GOT3 (cell line): ENCODE measurements at places on chromosomes 3 and 15.

- DNase-seq, result no peak
These were observed 276.0 kb downstream of the MFSD1 start for GRCh38 chr3:159077860-159078259.

- no peak for DNase-seq
These were observed 13.6 kb downstream of the ACKR2 start for GRCh38 chr3:42822828-42823227.

GRCh38 chr3:63351159-63352007, 73.3 kb downstream of the SYNPR start:
- no peak for DNase-seq

- no peak for DNase-seq
These were observed 9.8 kb downstream of the SLC6A1 start for GRCh38 chr3:11002371-11002807.

- no peak for DNase-seq
These were observed 7.9 kb upstream of the SRP14 start for GRCh38 chr15:40046721-40047414.

GRCh38 chr3:1348547-1348946, 255.7 kb downstream of the CNTN6 start:
- no peak for DNase-seq

GRCh38 chr3:152839511-152839910, 4.6 kb downstream of the P2RY1 start:
- DNase-seq, result no peak

GRCh38 chr3:108488631-108489030, 21.8 kb downstream of the MYH15 start:
- DNase-seq, result no peak

DNA sequence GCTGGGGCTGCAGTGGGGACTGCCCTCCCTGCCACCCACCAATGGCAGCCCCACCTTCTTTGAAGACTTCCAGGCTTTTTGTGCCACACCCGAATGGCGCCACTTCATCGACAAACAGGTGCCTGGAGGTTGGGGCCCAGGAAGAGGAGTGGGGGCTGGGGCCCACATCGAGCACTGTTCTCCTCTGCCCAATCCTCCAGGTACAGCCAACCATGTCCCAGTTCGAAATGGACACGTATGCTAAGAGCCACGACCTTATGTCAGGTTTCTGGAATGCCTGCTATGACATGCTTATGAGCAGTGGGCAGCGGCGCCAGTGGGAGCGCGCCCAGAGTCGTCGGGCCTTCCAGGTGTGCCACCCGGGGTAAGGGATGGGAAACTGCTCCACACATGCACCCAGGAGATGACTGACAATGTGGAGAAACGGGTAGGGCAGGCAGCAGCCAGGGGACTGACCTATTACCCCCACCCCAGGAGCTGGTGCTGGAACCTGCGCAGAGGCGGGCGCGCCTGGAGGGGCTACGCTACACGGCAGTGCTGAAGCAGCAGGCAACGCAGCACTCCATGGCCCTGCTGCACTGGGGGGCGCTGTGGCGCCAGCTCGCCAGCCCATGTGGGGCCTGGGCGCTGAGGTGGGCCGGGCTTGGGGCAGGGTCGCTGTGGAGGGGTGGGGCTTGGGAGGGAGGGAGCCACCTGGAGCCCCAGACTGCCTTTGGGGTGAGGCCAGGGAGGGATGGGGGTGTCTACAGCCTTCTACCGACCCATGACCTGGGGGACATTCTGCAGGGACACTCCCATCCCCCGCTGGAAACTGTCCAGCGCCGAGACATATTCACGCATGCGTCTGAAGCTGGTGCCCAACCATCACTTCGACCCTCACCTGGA, 22.9 kb downstream of the NBEAL2 start:
- no peak for DNase-seq

GRCh38 chr15:57440799-57441198, 64.5 kb downstream of the CGNL1 start:
- DNase-seq, result no peak

- DNase-seq, result no peak
These were observed 7.1 kb upstream of the PSMD2 start for GRCh38 chr3:184291738-184292445.

DNA sequence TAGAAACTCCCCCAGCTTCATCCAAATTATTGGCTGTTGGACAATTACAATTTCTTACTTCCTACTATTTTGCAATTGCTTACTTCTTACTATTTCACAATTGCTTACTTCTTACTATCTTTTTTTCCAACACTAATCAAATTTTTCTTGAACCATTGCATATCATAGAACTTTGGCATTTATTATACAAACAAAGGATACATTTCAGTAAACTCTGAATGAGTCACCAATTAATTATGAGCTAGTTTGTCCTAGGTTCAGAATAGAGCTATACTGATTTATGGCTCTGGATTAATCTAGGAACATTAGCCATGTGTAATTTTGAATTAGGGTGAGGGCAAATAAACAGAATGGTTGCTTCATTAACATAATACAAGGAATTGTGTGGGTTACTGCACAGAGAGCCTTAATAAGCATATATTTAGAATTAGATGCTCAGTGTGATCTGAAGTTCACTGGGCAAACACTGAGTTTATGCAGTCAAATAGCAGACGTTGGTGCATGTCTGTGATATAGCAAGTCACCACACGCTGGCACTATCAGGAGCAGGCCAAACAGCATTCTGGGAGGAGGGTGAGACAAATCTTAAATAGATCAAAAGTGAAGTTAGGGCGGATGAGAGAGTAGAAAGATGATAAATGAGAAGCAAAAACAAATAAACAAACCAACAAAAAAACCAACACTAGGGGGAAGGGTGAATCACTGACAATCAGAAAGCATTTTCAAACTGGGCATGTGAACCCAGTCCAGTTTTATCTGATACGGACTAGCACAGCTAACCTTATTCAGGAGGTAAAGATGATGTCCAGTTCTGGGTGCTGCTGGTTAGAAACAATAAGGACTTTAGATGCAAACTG, 21.5 kb downstream of the GABRR3 start:
- DNase-seq, result no peak

DNA sequence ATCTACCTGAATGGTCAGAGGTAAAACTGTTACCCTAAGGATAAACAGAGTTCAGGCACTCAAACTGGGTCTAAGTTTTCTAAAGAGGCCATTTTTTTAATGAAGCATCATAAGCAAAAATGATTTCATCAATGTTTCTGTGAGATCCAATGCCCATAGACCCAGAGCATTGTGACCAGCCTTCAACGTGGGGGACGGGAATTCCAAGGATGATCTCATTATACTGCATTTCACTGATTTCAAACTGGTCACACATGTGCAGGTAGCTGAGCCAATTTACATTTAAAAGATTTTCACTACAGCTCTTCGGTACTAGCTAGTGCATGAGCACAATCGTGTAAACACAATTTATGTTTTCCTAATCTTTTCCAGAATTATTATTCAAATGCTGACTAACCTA, 472.9 kb downstream of the DIPK2A start:
- no peak for DNase-seq

- no peak for DNase-seq
These were observed 149.1 kb downstream of the UACA start for GRCh38 chr15:70614221-70614620.

DNA sequence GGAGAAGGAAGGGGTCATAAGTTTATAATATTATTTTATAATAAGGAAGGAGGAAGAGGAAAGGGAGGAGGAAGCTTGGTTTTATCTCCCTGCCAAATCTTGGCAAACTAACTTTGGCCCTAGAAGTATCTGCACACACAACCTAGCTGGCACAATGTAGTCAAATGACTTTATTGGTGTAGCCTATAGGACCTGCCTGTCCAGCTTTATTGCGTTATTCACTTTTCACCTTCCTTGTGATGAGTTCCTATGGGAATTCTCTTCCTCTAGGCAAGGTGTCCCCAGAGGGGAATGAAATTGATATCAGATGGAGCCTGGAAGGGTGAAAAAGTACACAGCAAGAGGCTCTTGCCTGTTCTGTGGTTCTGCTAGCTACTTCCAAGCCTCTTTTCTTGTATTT, 111.2 kb upstream of the SLC25A36 start:
- no peak for DNase-seq

DNA sequence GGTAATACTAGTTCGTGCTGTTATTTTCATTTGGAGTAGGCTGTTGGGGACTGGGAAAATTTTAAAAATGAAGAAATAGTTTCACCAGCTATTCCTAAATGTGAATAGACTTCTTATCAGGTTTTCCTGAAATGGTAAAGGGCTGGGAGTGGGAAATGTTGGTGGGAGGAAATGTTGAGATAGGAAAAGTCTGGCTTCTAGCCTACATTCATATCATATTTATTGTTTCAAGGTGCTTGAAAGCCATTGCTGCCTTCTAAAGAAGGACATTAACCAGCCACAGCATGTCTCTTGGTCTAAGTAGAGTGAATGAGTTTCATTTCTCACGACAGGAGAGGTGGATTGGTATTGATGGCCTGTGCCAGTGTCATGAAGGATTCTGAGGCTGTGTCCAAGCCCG, 197.1 kb upstream of the BHLHE40 start:
- DNase-seq, result no peak

DNA sequence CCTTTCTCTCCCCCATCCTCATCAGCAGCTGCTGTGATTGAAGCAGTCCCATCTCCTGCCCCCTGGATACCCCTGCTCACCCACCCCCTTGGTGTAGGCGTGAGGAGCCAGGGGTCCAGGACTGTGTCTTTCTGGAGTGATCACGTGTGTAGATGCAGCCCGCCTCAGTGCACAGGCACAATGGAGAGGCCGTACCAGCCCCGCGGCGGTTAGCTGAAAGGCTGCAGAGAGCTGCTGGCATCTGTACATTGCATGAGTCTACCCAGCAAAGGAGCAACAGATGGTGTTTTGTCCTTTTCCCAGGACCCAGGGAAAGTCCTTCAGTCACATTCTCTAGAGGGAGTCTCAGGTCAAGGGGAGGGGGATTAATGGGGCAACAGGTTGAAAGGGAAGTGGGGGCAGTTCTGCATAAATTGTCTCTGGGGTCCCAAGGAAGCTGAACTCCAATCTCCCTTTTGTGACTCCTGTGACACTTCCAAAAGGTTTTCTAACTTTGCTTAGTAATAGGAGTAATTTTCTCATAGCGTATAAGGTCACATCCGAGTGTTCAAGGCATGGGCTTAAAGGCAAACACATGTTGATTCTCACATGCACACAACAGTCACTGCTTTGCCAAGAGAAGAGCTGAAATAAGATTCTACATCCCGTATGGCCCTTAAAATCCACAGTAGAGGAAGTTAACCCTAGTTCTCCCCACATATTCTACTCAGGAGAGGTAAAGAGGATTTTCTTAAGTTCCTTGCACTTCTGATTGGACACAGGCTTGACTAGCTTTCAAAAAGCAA, 7.1 kb downstream of the CSPG5 start:
- no peak for DNase-seq

DNA sequence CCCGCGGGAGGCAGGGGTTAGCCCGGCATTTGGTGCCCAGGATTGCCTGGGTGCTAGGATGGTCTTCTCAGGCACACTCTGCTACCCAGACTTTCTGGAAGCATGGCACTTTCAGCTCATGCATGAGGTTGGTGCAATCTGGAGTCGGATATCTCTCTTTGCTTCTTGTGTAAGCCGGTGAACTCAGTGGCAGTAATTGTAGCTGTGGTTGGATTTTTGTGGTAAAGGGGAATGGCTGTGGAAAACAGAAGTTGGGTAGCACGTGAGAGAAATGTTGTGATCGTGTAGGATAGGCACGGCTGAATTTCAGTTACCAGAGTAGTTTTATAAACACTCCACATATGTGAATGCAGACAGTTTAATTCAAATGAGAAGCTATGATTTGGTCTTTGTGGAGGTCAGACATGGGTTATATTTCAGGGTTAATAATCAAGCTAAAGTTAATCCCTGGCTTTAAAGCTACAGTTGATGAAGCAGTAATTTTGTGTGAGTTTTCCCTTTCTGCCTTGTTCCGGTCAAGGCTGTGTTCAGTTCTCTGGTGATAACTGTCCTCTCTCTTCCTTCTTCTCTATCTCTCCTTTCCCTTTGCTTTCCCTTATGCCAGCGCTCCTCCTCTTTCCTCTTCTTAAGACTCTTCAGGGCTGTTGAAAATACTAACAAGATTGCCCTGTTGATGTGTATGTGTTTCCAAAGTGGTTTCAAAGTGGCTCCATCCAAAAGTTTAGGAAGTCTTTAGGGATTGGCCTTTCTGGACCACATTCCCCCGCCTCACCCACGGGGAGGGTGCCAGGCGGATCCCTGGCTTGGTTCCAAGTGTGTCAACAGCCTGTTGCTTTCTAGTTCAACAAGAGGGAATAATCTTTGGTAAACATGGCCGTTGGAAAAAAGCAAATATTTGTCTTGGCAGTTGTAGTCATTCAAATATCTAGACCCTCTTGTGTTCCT, 404.6 kb upstream of the C2CD4B start:
- peak; percentile 15 for DNase-seq

- DNase-seq, result no peak
These were observed 67.2 kb upstream of the DLG1 start for GRCh38 chr3:197365586-197365985.

GRCh38 chr3:66450390-66451022, 50.3 kb downstream of the LRIG1 start:
- DNase-seq, result no peak

- DNase-seq, result no peak
These were observed 119.9 kb downstream of the IMPG2 start for GRCh38 chr3:101200461-101200860.

- DNase-seq, result no peak
These were observed 57.8 kb downstream of the EPHB3 start for GRCh38 chr3:184619369-184619768.

GRCh38 chr3:15499536-15499935, 22.0 kb downstream of the COLQ start:
- DNase-seq, result no peak

DNA sequence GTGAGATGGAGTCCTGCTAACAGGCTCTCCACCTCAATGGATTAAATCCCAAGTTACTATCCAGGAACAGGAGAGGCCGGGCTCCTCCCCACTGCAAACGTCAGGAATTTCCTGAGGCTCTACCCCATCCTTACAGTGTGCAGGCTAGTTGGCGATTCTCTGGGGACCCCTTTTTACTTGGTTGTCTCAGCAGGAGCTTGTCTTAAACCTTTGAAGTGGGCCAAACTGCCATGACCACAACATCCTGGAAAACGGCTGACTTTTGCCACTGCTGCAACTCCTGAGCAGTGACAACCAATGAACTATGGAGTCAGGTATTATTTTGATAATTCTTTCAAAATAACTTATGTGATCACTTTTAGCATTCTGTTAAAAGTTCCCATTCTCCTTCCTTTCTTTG, 440.9 kb upstream of the CCDC54 start:
- DNase-seq, result no peak

GRCh38 chr3:177642042-177642803, 444.9 kb upstream of the TBL1XR1 start:
- DNase-seq, result no peak

- no peak for DNase-seq
These were observed 16.6 kb upstream of the SEC13 start for GRCh38 chr3:10337323-10338163.

DNA sequence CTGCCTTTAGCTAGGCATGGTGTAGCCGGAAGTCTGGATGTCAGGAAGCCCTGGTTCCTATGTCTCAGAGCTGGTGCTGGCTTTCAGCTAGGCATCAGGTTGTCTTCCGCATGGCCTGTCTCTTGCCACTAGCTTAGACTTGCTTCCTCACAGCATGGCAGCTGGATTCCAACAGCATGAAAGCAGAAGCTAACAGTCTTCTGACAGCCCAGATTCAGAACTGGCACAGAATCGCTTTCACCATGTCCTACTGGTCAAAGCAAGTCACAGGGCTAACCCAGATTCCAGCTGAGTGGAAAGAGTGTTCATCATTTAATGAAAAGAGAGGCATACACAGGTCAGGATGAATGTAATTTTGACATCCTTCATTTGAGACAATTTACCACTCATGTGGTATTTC, 1050.5 kb downstream of the ROBO2 start:
- no peak for DNase-seq

- no peak for DNase-seq
These were observed 32.5 kb downstream of the PARP15 start for GRCh38 chr3:122609798-122610559.
